Activated naive CD4-positive, alpha-beta T cell treated with Interleukin-2 at 50 U/mL for 16 hours (primary cell): ENCODE measurements at places on chromosomes 2 and 18.
A peak's percentile ranks its signal among the peaks of the same experiment; 100 is the strongest.

GRCh38 chr2:140654565-140654964, 1476.3 kb downstream of the LRP1B start:
- DNase-seq: no peak

- no peak for DNase-seq
Observed at GRCh38 chr2:206001912-206002311, 84.1 kb downstream of the INO80D start.

GRCh38 chr18:4068552-4069158, 386.5 kb downstream of the DLGAP1 start:
- peak; percentile 8 for DNase-seq

GRCh38 chr2:156339110-156339847, 6.8 kb upstream of the NR4A2 start:
- DNase-seq: no peak

DNA sequence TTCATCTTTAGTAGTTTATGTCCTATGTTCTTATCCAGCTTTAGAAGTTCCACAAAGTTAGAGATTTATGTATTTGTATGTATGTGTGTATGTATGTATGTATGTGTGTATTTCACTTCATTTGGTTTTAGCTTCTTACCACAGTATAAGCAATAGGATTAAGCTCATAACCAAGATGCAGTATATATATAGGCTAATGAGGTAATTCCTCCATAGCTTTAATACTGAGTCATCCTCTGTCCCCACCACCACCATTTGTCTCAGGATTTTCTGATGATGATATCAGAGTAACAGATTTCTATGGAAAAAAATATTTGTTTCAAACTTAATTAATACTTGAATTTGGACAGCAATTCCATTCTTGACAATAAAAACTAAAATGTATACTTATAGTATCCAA, 159.2 kb downstream of the SOX11 start:
- no peak for DNase-seq

DNA sequence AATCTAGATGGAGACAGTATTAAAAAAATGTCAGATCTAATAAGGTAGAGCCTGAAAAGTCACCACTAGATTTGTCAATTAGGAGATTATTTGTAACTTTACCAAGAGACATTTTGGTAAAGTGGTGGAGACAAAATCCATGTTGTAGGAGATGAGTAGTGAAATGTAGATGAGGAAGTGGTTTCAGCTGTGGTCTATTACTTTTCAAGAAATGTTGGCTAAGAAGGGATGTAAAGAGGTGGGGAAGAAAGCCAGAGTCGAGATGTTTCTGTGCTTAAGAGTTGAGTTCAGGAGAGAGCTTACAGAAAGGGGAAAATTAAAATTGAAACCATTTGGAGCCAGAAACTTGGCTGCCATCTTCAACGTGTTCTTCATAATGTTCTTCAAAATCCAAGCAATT, 22.2 kb downstream of the ACVR2A start:
- DNase-seq: no peak

GRCh38 chr2:29749843-29750242, 171.5 kb downstream of the ALK start:
- no peak for DNase-seq

- no peak for DNase-seq
Observed at GRCh38 chr2:138237667-138238384, 263.7 kb upstream of the SPOPL start.

DNA sequence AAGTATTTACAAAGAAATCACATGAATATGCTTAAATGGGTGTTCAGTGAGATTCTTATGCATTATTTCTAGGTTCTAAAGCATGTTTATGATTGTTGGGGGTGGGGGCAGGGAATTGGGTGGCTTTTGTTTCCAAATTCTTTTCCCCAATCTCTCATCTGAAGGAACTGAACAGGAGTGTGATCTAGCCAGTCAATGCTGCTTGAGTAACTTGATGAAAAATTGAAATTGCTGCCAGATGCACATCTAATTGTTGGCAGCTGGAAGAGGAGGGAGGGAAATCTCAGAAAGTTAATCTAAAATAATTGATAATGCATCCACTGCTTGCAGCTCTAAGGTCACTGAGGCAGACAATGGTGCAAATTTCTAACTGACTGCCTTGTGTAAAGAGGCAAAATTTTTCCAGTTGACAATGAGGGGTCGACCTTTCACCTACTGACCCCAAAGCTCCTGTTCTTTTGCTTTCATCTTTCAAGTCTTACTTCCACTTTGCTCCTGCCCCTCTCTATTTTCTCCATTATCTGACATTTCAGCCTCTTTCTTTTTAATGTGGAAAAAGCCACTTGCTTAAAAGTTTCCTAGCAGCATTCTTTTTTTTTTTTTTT, 53.3 kb downstream of the IRS1 start:
- no peak for DNase-seq

DNA sequence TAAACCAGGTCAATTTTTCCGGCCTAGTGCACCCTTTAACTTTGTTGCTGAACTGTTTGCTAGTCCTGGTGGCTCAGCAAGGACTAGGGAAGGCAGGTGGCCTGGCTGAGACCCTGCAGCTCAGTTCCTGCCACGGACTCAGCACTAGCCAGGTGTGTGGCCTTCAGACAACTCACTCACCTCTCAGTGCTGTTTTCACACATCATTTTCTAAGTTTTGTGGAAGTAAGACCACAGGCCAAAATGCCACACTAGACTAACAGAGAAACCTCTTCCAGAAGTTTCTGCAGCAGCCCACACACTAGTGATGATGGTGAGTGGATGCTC, 65.9 kb upstream of the SLC1A4 start:
- no peak for DNase-seq

DNA sequence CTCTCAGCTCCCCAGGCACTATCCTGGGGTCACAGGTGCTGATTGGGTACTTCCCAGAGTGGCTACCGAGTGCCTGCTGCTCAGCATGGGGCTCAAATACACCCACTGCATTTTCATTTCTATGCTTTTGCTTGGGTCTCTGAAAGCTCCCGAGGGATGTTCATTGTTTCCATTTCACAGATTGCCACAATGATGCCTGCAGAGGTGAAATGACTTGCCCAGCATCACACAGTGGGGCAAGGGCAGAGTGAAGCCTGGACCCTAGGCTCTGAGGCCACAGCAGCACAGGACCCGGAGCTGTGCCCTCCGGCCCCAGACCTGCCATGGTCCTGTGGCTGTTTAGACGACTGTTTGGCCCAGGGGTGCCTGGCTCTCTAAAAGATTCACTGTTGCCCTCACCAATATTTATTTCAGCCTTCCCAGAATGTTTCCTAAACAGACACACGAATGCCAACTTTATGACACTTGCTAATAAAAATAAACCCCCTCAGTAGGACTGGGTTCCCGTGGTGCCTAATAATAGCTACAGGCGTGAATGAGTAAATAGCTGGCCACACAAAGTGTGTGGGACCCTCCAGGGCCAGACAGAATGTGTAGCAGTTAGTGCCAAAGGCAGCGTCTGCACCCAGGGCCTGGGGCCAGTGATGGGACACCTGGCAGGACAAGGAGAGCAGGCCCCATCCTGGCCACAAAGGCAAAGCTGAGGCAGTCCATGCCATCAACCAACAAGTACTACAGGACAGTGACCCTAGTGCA, 11.5 kb upstream of the ST8SIA5 start:
- no peak for DNase-seq

- no peak for DNase-seq
Observed at GRCh38 chr18:13576598-13576997, 149.8 kb downstream of the FAM210A start.

DNA sequence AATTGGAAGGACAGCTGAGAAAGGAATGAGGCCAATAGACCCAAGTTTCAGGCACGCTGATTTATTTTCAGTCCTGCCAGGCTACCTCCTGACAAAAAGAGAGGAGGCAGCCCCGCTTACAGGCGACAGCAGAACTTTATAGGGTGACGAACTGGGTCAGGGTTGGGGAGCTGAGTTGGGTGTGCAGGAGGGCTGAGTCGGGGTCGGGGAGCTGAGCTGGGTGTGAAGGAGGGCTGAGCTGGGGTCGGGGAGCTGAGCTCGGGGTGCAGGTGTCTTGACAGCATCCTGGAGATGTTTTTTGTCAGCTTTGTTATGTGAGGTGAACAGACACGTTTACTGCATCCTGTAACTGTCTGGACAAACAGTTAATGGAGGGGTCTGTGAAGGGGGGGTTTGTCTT, 342.2 kb downstream of the ADCYAP1 start:
- no peak for DNase-seq

- no peak for DNase-seq
Observed at GRCh38 chr18:24721388-24721787, 261.0 kb downstream of the HRH4 start.

- no peak for DNase-seq
Observed at GRCh38 chr2:186570604-186571003, 19.3 kb upstream of the ITGAV start.

GRCh38 chr18:59011786-59012185, 127.9 kb upstream of the SEC11C start:
- no peak for DNase-seq

DNA sequence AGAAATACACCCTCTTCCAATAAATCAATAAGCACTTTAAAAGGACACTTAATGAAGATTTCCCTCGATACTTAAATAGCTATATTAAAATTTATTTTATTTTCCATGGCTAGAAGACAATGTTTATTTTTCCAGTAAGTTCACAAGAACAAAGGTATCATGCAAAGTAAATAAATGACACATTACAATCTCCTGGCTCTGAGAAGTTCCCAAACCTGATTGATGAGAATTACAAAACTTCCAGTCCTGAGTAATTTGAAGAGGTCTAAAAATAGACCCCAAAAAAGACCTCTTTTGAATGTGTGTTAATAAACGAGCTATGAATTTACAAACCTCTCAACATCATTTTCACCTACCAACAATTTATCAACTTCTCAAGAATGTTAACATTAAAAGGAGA, 1.5 kb upstream of the PEX13 start:
- no peak for DNase-seq

DNA sequence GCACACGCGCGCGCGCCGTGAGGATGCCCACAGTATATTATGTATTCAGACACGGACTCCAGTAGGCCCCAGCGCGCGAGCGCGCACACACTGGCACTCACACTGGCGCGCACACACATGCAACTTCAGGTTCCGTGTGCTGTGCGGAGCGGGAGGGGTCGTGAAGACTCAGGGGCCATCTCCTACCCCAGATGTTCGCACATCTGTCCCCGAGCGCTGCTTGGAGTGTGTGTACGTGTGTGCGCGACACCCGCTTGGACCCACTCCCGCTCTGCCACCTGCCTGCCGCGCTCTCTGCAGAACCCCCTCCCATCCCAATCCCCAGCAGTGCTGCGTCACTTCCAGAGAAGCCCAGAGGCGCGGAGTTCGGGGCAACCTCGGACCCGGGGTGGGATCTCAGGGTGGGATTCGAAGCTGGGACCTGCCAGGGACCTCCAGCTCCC, 2.6 kb downstream of the NRP2 start:
- DNase-seq: no peak

DNA sequence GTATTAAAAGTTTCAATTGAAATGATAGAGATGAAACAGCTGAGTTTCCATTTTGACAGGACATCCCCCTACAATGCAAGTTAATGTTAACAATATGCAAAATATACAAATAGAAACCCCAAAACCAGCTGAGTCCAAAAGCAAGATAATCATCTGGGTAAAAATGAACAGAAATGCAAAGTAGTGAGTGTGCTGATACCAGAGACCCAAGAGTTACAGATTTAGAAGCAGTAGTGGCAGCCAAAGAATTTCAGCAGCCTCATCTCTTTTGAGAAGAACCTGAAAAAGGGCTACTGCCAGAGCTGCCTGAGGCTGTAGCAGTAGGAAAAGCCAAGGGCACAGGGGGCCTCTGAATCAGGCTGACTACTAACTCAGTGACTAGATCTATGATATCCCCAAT, 82.6 kb downstream of the THADA start:
- no peak for DNase-seq

DNA sequence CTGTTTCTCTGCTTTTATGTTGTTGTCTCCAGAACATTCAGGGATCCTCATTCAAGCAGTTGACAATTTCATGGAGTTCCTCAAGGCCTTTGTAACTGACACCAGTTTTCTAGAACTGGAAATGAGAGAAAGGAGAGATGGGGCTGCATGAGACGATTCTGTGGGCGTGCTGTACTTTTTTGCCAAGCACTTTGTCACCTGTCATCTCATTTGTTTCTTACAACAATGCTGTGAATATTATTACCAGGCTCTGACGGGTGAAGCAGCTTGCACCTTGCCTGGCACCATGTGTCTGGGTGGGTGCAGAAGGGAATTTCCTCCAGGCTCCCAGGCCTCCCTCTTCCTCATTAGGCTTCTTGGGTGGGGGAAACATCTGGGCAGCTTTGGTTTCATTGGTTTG, 22.2 kb upstream of the ATOH8 start:
- no peak for DNase-seq

GRCh38 chr2:242052421-242052820, 182.9 kb downstream of the RTP5 start:
- DNase-seq: no peak

- DNase-seq: no peak
Observed at GRCh38 chr18:43396266-43396665, 119.0 kb upstream of the SYT4 start.

DNA sequence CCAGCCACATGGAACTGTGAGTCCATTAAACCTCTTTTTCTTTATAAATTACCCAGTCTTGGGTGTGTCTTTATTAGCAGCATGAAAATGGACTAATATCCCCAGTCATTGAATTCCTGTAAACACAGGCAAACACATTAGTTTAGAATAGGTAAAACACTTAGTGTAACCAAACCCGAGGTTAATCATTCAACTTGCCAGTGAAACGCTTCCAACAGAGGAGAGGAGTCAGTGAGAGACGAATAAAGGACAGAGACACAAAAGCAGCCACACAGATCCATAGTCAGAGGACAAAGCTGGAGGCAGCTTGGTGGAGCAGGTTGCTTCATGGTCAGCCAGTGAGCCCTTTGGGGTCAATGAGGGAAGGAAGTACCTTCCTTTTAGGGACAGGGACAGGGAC, 348.1 kb downstream of the TGIF1 start:
- DNase-seq: no peak

DNA sequence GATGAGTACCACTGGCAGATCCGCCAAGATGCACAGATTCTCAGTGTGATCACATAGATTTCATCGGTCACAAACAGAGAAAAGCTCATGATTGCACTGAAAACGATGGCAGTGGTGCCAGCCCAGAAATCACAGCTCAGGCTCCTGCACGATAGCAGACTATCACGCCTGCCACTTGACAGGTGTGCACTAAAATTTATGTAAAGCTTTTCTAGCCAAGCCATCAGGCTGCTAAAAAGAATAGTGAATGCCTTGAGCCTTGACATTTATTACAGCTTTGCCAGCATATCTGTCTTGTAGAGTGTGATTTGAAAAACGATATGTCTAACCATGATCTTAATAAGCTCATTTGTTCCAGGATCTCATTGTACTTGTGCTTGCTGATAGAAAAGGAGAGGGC, 409.5 kb upstream of the CWC22 start:
- DNase-seq: no peak
